ENCODE measurements at places on chromosomes 1 and 21. TPM values are rescaled to one million over a fixed set of nuclear protein-coding genes. Genes with fewer than 3 reads are reported as not detected.

Gene AMY1B
- 0.16 TPM for polyA plus RNA-seq

DNA sequence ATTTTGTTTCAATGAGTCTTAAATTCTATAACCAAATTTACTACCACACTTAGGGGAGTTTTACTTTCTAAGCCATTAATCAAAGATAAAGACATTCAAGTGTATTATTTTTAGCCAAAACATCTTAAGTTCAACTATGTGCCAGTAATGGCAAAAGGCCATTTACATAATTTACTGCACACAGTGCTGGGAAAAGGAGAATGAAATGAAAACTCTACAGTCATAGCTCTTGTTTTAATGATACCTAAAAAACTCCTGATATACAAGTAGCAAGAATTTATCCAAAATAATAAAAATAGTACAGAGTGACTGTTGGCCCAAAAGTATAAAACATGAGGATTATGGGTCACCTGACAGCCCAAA, 42.4 kb upstream of the C1orf198 start:
- DNase-seq = peak; percentile 43

- DNase-seq = no peak
Measured at GRCh38 chr1:109490029-109490933, 3.6 kb upstream of the CYB561D1 start.

- no peak for DNase-seq
Measured at GRCh38 chr1:109890115-109890953, 20.3 kb upstream of the CSF1 start.

- no peak for DNase-seq
Measured at GRCh38 chr1:180424848-180425457, 77.4 kb downstream of the ACBD6 start.

- no peak for DNase-seq
Measured at GRCh38 chr1:47996060-47996405, 1.2 kb downstream of the TRABD2B start.

DNA sequence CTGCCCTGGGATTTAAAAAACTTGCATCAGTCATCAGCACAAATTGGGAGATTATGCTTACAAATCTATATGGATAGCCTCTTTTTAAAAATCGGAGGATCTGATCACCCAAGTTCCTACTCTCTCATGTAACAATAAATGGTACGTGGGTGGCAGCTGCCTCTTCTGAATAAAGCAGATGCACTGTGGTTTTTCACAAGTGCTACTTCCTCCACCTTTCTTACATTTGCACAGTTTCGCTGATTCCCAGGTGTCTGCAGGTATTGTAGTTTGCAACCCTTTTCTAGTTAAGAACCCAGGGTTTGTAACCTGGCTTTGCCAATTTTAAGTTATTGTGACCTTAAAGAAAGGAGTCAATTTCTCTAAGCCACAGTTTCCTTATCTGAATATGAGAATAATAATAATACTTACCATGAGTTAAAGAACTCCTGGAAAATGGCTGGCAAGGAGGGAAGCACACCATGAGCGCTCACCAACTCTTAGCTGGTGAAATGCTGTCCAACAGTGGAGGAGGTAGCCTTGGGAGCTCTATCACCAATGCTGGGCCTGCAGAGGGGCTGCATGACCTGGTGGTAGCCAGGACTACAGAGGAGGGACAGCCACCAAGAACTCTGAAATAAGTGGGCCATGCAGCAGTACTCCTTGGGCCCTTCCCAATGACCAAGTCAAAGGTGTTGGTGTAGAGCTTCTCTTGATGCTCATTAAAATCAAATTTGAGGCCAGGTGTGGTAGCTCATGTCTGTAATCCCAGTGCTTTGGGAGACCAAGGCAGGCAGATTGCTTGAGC, 30.2 kb upstream of the KCNA2 start:
- DNase-seq = no peak

DNA sequence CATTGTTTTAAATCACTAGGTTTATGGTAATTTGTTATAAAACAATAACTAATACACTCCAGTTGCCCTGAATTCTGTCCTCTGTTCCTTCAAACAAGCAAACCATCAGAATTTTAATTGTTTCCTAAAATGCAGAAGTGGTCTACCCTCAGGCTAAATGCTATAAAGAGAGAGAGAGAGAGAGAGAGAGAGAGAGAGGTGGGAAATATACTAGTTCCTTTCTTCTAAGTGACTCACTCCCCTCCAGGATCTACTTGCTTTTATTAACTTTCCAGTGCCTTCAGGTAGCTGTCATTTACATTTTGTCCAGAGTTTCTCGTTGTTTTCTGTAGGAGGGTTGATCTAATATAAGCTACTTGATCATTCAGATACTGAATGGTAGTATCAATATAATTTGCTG, 26.4 kb downstream of the LRRC53 start:
- no peak for DNase-seq
